ENCODE measurements at places on chromosomes 4 and X.

DNA sequence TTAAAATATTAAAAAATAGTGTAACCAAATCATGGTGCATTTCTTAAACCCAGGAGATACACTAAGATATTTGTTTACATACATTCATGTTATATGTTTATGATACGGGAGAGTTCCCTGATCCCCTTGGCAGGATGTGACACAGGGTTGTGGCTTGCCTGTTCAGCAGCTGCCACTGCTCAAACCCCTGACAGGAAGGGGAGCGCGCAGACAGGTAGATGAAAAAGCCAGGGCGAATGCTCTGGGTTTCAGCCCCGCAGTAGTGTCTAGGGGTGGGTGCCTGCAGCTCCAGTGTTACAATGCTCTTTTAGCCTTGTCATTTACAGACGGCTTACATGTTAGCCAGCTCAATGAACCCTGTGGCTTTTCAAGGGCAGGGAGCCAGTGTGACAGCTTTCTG lies 1343.8 kb upstream of the IGFBP7 start:
- DNase-seq = no peak

DNA sequence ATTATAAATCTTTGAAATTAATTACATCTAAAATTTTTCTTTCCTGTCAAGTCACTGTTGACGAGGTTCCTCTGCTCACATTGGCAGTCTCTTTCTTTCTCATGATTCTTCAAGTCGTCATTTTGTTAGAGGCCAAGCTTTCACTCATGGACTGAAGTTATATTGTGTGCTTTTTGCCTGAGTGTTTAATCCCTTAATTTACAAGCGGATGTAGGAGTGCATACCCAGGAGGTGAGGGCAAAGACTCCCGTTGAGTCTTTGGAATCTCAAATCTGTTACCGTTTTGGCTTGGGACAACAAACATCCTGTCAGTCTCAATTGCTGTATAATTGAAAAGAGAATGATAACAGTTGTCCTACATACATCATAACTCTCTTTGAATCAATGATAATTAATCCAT lies 345.0 kb downstream of the TRIML1 start:
- no peak for DNase-seq

GRCh38 chr4:177222781-177223180 lies 86.9 kb upstream of the NEIL3 start:
- DNase-seq = no peak

DNA sequence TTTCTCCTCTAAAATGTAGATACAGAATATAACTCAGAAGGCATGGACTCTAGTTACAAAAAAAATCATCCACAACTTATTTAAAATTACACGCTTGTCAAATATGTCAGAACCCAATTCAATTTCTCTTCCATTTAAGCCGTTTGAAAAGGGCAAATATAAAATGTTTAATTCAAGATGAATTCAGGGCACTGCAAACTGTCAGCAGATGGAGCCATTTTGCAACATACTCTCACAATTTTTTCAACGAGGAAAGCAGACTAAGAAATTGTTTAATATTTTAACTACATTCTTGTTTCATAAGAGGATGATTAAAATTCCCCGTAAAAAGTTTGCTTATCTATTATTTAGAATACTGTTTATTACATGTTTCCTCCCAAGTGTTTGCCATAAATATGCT lies 321.3 kb upstream of the CPXCR1 start:
- DNase-seq = no peak

DNA sequence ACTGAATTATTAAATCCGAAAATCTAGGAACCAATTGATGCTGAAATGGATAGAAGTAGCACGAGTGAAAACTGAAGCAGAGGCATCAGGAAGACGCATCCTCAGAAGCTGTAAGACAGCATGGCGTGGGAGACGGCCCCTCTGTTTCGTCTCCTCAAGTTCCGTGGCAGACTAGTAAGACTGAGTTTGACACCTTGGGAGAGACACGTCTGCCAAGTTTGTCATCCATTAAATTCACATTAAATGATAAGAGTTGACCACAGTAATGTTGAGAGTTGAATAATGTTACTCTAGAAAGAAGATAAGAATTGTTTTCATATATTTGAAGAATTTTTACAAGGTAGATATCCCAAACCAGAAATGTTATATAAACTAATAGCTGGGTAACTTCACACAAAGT lies 736.1 kb upstream of the FRG1 start:
- no peak for DNase-seq
